ENCODE measurements at places on chromosomes 2 and 18.

GRCh38 chr2:64228126-64228678 lies 84.0 kb upstream of the PELI1 start:
- peak; percentile 97 for DNase-seq

GRCh38 chr2:23425885-23426262 lies 40.9 kb downstream of the KLHL29 start:
- peak; percentile 20 for DNase-seq

GRCh38 chr2:80080957-80081356 lies 223.6 kb downstream of the LRRTM1 start:
- DNase-seq = no peak

DNA sequence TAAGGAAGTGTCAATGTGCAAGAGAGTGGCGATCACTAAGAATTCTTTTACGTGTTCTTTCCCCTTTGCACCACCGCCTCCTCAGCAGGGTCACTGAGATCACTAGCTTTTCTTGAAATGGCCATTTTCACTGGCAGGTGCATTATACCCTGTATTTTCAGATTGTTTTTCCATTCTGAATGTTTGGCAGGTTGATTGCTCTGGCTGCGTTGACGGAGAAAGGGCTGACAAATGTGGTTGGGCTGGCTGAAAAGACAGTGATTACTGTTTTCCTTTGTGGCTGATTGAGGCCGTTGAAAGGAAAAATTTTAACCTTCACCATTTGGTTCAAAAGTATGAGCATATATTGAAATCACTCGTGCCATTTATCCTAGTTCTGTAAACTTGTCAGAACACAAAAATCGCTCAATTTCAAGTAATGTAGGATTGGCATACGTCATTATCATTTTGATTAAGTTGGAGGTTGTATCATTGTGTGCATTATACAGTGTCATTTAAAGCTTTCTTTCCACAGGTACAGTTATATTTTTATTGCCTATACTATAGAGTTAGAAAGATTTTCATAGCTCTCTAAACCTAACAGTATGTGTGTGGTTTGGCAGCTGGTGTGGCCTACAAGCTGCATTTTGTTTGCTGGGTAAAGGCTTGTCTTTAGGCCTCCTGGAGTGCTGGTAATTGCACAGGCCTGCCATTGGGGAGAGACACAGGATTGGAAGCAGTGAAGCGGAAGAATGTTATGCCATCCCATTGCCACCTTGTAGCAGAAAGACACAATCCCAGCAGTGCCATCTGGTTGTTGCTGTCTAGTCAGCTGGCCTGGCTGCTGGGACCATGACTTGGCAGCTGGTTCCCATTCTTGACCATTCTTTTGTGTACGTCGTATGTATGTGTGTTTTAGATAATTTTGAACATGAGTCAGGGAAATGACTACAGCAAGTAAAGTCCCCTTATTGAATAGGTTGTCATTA lies 36.7 kb downstream of the DYNC1I2 start:
- peak; percentile 42 for DNase-seq

GRCh38 chr2:3242747-3243369 lies 134.8 kb downstream of the EIPR1 start:
- no peak for DNase-seq

DNA sequence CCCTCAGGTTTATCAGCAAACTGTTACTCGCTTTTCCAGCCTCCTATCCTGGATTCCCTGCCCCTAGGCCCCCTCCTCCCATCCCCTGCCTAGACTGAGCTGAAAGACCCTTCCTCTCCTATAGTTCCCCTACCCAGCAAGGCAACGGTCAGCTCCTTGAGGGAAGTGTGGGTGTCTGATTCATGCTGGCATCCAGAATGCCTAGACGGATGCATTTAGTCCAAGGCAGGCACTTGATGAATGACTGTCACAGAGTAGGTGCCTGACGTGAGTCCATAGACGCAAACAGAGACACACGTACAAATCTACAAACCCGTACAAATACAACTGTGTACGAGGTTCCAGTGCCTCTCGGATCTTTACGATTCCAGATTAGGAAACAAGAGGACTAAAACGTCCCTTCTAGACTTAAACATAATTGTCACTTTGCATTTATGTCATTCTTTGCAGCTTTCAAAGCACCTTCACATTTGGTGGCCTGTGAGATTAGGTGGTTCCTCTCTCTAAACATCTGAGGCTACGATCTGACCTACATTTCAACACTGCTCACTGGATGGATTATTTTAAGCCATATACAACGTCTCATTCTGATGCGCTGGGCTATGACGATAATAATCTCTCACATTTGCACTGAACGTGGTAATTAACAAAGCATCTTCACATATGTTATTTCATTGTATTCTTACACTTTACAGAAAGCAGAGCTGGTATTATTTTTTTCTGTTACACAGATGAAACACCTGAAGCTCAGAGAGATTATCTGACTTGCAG lies 36.7 kb downstream of the DNMT3A start:
- no peak for DNase-seq

DNA sequence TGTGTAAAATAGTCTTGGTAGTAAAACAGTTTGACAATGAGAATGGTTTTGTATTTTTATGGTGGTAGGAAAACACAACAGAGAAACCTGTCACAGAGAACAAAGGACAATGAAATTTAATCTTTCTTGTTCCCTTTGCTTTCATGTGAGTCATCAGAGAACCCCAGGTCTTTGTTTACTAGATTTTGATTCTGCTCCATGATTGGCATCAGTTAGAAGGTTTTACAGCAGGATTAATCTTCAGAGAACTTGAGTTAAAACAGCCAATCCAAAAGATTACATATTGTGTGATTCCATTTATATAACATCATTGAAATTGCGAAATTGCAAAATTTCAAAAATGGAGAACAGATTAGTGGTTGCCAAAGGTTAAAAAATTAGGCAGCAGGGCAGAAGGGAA lies 2.5 kb downstream of the APLF start:
- DNase-seq = no peak

DNA sequence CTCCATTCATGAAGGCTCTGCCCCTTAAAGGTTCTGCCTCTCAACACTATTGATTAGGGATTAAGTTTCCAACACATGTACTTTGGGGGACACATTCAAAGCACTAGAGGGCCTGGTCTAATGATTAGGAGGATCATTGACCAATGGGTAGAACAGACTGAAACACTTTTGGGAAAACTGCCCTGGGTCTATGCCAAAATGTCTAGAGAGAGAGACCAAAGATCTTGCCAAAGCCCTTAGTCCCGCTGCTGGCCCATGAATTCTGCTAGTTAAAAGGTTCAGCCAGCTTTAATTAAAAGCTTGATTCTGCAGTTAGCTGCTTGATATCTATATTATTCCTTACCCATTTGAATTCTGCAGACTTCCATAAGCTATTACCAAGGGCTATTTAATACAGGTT lies 613.2 kb downstream of the SLC4A3 start:
- DNase-seq = no peak

DNA sequence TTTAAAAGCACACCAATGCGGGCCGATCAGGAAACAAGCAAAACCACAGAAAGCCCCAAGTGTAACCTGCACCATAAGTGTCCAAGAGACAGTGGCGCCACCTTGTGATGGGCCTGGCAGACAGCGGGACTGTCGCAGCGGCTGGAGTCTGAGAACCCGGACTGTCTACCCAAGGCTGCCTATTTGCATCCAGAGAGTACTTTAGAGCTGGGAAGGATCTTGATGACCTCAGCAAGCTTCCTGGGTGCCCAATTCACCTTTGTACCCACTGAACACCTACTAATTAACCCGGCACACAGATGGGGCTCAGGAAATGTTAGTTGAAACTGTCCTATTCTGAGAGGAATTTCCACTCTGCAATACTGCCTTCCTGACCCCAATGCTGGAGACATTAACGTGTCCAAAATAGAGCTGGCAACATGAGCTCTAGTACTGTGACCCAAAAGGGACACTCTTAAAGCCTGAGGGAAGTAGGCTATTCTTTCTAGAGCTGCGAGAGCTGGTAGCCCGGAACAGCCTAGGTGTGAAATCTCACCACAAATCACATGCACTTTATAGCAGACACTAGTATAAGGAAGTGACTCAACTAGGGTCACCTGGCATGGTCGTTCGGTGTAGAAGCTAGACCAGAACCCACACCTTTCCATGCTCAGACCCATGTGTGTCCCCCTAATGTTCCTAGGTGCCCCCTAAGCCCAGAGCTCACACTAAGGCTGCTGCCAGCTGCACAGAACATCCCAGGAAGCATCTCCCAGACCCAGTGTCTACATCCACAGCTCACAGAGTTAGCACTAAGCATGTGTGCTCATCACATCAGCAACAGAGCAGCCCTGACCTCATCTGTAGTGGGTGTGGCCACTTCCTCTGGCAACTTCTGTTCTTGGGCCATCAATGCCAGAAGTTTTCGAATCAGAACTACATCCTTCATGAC lies 25.4 kb downstream of the POLR1A start:
- peak; percentile 73 for DNase-seq

DNA sequence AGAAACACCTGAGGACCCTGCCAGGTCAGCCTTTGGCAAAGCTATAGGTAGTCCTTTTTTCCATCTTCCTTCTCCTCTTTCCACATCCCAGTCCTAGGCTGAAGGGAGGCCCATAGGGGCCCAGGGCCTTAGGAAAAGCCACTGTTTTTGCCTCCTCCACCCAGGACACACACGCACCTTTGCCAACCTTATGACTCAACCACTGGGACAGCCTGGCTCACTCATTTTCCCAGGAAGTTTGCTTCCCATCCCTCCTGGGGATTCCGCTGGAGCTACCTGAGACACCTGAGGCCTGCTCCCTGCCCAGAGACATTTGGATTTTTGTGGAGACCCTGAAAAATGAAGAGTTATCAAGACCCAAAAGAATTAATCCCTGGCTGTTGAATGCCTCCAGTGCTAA lies 273.4 kb upstream of the SIX2 start:
- DNase-seq = no peak

DNA sequence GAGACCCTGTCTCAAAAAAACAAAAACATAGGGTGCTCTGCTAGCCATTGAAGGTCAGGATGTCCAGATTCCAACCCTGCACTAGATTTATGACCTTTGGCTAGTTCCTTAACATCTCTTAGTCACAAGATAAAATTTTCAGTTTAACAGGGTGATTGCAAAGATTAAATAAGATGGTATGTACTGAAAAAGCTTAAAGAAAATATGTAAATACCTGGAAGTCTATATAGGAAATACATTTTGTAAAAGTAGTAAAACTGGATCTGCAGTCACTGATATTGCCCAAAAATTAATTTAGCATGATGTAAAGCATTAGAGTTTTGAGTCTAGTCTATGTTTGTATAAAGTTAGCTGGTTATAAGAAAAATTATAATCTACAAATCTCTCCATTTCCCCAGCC lies 5.4 kb upstream of the COX7A2L start:
- DNase-seq = no peak

GRCh38 chr2:42965910-42966309 lies 173.5 kb upstream of the HAAO start:
- DNase-seq = no peak

- peak; percentile 69 for DNase-seq
These were observed 61.3 kb upstream of the ITSN2 start for GRCh38 chr2:24421668-24422067.

DNA sequence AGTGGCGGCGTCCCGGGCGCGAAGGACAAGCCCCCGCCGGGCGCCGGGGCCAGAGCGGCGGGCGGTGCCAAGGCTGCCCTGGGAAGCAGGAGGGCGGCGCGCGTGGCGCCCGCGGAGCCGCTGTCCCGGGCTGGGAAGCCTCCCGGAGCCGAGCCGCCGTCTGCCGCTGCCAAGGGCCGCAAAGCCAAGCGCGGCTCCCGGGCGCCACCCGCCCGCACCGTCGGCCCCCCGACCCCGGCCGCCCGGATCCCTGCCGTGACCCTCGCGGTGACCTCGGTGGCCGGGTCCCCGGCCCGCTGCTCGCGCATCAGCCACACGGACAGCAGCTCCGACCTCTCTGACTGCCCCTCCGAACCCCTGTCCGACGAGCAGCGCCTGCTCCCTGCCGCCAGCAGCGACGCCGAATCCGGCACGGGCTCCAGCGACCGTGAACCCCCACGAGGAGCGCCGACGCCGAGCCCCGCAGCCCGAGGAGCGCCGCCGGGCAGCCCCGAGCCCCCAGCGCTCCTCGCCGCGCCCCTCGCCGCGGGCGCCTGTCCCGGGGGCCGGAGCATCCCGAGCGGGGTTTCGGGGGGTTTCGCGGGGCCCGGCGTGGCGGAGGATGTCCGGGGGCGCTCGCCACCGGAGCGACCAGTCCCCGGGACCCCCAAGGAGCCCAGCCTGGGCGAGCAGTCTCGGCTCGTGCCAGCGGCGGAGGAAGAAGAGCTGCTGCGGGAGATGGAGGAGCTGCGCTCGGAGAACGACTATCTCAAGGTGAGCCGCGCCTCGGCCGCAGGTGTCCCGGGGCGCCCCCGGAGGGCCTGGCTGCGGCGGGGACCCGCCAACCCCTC lies 820 bp downstream of the MTCL1 start:
- DNase-seq = no peak

DNA sequence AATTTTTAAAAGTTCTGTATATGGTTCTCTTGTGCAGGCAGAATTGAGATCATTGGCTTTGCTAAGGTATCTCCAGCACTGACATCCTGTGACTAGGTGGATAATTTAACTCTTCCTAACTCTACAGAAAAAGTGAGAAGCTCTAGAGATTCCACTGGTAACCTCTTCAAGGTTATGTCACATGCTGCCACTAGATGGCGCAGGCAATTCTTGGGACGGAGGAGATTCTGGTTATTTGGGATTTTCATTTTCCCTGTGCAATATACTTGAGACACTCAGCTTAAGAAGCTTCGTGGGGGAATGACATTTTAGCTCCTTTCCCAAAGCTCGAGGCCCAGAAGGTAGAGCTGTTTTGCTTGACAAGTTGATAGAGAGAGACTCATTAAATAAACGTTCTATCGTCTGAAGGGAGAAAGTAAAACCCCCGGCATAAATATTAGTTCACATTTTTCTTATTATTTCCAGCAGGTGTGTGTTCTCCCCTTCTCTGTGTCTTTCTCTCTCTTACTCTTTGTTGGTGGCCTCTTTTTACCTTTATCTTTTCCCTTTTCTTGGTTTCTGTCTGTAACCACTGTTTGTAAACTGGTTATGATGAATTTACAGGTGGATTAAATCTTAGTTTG lies 26.6 kb upstream of the LANCL1 start:
- DNase-seq = peak; percentile 37

DNA sequence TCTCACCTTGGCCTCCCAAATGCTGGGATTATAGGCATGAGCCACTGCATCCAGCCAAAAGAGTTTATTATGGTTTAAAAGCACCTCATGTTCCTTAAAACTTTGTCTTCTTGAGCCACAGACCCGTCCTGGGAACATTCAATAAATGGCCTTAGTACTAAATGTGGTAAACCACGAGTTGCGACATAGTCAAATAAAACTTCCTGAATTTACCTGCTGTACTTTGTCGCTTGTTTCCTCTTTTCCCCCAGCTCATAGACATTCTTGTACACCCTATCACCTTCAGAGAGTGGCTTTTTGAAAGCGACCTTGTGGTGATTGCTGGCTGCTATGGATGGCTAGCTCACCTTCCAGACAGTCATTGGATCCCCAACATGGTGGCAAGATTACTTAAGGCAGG lies 310.4 kb downstream of the LRRTM1 start:
- no peak for DNase-seq

DNA sequence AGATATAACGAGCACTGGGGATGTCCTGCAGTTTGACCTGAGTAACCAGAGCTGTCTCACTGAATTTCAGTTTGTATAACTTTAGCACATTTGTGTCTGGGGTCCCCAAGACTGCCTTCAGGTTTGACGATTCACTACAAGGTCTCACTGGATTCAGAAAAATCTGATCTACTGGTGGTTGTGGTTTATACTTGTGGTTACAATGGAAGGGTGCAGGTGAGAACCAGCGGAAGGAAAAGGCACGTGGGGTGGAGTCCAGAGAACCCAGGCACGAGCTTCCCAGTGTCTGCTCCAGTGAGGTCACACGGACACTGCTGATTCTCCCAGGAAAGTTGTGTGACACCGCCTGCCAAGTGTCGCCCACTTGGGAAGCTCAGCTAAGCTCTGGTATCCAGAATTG lies 126.0 kb downstream of the ZNF236 start:
- no peak for DNase-seq

All from H9 (cell line).